ENCODE measurements at places on chromosomes 6 and 20.
A peak's percentile ranks its signal among the peaks of the same experiment; 100 is the strongest.

GRCh38 chr6:292506-293192 is 362 bp downstream of the DUSP22 start:
- DNase-seq = peak; percentile 89

GRCh38 chr6:70479236-70479635 is 65.9 kb downstream of the FAM135A start:
- DNase-seq = no peak

GRCh38 chr6:98925831-98926230 is 21.9 kb downstream of the FBXL4 start:
- DNase-seq = no peak

DNA sequence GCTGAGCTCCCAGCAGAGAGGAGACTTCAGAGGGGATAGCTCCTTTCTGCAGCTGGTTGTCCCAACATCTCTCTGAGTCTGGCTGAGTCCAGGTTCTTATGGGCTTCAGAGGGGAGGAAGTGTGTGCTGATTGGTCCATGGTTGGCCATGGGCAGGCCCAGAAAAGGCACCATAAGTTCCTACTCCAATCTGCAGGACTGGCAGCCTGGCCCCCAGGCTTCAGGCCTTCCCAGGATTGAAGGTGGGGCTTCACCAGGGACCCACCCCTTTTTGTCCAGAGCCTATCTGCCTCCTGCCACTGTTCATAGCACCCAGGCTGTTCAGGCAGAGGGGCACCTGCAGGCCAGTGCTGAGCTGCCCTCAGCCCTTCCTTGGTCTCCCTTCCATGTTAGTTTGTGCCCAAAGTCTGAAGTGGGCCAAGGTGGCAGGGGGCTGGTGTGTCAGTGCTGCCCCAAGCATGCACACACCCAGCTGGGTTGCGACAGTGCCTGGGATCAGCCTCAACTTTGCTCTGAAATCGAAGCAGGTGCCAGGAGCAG is 21.6 kb upstream of the TOP1 start:
- no peak for DNase-seq

GRCh38 chr20:35876033-35876320 is 78.3 kb downstream of the SCAND1 start:
- no peak for DNase-seq

- no peak for DNase-seq
Observed at GRCh38 chr6:151498327-151498726, 4.5 kb downstream of the CCDC170 start.

GRCh38 chr6:150547502-150548222 is 52.0 kb upstream of the PLEKHG1 start:
- no peak for DNase-seq

- DNase-seq = no peak
Observed at GRCh38 chr6:3386374-3386857, 70.4 kb downstream of the SLC22A23 start.

GRCh38 chr6:34370361-34370760 is 22.1 kb downstream of the NUDT3 start:
- no peak for DNase-seq
